ENCODE measurements at places on chromosomes 7 and 10. TPM values are rescaled to one million over a fixed set of nuclear protein-coding genes. Genes with fewer than 3 reads are reported as not detected.

Gene VPS37D
- not detected for polyA plus RNA-seq

Gene MUC12
- polyA plus RNA-seq = not detected

Gene TWIST1
- polyA plus RNA-seq = not detected

Gene ASNS
- polyA plus RNA-seq = 2.4 TPM

Gene EBF3
- not detected for polyA plus RNA-seq

Gene CYP2W1
- polyA plus RNA-seq = not detected

Gene ADAM22
- polyA plus RNA-seq = 0.17 TPM

Gene CYP2C19
- polyA plus RNA-seq = not detected

Gene SFXN4
- polyA plus RNA-seq = 20.4 TPM

DNA sequence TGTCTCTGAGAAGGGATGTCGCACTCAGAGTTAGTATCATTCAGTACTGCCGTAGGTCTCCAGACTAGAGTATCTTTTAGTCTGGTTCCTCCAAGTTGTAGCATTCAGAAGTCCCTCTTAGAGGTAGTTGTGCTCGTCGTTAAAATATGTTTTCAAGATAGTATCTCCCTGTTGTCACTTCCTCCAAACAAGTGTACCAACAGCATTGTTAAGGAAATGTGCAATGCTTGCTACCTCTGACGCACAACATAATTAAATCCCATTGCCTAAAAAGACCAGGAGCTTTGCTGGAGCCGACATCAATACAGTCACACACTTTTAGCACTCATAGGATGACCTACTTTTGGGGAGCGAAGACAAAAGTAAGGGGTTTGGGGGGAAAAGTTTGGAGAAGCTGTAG, 80.0 kb upstream of the STK17A start:
- DNase-seq = no peak

GRCh38 chr10:75540357-75540966, 109.0 kb downstream of the LRMDA start:
- no peak for DNase-seq

DNA sequence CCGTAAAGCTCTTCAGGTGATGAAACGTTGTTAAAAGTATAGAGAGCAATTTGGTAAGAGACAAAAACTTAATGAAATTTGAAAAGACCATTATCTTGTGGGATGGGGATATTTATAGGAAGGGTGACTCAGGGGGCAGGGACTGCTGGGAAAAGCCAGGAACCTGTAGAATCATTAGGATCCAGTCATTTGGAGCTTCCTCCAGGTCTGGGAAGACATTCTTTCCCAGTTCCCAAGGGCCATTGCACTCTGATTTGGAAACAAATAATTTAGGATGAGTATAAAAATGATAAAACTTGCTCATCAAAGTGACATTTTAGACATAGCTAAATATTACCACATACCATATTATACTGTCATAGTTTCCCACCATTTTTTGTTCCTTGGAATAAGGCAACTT, 143.9 kb downstream of the PFKFB3 start:
- peak; percentile 31 for DNase-seq

DNA sequence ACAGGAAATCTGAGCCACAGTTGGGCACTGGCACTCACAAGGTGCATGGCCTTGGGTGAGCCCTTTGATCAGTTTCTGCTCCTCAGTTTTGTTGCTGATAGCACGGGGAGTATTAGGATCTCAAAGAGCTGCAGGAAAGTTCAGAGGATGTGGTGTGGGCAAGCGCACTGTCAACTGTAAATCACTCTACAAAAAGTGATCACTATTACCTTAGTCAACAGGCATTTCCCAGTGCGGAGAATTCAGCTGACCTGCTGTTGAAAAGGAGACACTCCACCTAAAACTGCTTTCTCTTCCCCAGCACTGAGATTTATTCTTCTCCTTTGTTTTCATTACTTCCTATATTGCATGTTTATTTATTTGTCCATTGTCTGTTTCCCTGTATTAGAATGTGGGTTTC, 331.0 kb downstream of the PRPF18 start:
- no peak for DNase-seq

GRCh38 chr10:130485958-130486895, 350.0 kb downstream of the GLRX3 start:
- no peak for DNase-seq

GRCh38 chr7:41599760-41600159, 103.1 kb downstream of the INHBA start:
- DNase-seq = no peak

DNA sequence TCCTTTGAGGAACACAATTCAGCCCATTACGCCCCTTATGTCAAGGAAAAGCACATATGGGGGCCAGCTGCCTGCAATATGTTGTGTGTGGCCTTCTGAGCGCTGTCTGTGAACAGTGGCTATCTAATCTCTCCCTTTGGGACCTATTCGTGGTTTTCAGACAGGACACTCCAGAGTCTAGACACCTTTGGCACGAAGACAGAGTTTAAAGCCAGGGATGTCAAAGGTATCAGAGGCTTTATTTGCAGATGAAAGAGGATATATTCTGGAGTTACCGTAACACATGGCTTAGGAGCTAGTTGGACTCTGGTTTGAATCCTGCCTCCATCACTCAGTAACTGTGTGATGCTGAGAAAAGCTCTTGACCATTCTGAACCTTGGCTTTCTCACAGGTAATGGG, 14.8 kb upstream of the EEPD1 start:
- DNase-seq = no peak

DNA sequence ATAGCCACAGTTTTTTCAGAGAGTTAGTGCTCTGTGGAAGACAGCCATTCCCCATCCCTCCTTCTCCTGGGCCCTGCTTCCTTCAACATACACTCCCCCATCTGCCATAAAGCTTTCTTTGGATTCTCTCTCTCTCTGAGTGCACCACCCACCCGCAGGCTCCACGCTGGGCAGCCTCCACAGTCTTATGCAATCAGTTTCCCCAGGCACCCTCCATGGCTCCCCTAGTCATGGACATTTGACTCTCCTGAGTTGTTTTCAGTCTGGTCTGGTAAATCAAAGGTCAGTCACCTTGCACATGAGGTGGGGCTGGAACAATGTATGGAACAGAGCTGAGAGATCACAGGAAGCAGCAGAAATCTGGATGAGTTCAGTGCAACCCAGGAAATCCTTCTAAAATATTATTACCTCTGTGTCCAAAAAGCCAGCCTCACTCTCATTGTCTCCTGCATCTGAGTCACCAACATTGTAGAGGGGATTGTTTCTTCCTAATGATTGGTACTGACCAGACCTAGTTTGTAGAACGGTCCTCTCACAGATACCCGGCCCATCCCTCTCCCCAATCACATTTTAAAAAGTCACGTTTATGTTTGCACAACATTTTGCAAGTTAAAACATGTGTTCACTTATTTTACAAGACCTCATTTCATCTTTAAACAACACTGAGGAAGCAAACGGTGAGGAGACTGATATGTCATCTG, 70.1 kb downstream of the CYCS start:
- DNase-seq = no peak

DNA sequence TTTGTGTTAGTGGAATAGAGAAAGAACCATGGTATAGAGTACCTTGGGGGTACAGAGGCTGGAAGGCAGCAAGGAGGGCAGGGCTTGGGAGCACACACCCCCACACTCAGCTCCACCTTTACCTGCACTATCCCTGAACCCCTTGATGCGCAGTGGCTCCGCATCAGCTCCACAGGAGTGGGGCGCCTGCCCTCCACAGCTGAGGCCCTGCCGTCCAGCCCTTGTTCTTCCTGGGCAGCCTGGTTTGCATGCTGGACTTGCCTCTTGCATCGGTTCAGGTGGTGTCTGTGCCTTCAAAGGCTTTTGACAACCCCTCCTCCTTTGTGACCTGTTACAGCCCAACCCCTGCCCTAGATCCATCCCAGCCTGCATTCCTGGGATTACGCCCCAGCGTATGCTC, 52.6 kb upstream of the ZNF32 start:
- DNase-seq = no peak

DNA sequence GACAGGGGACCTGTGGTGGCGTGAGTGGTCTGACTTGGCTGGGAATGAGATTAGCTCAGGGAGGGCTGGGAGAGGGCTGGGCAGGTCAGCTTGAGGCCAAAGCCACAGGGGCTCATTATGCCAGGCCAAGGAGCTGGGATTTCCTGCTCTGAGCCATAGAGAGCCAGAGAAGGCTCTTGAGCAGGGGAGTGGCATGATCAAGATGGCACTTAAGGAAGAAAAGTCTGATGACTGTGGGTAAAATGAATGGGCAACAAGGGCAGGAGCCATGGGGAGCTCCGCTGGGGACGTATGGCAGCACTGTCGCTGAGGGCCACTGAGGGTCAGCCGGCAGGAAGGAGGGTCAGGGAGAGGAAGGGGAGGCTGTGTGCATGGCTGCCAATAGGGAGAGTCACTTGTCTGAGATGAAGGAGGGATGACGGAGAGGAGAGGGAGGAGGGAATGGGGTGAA, 5.8 kb downstream of the ANTXRL start:
- no peak for DNase-seq

- DNase-seq = no peak
Measured at GRCh38 chr10:30215623-30216022, 133.5 kb downstream of the MTPAP start.

GRCh38 chr7:47375121-47375938, 206.6 kb downstream of the TNS3 start:
- no peak for DNase-seq

GRCh38 chr7:34136698-34137097, 231.4 kb downstream of the BMPER start:
- DNase-seq = no peak

DNA sequence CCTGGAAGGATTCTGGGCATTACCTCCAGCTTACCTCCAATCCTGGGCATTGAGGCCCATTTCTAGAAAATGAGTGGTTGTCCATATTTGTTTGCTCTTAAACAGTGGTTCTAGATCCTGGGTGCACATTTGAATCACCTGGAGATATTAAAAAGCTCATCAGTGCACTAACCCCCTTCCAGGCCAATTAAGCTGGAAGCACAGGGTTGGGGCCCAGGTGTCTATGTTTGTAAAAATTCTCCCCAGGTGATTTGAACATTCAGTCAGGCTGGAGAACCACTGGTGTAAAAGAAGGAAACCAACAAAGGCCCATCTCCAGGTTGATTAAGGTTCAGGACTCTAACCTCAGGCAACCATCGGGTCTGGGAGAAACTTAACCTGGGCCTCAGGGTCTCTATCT, 102.6 kb upstream of the NANOS1 start:
- no peak for DNase-seq

DNA sequence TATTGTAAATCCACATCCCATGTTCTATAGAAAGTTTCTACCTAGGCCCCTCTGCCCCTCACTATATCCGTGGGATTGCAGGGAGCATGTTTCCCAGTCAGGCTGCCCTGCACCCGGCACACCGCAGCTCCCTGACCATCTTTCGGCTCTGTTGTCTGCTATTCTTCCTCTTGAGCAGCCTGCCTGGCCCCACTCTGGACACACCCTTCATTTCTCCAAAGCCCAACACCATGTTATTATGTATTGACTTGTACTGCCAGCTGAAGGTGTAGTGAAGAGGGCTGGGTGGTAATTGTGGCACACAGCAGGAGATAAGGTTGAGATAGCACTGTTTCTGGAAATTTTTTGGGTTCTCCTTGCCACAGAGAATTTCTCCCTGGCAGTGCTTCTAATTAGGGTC, 9.8 kb downstream of the LRMDA start:
- no peak for DNase-seq
